ENCODE measurements at places on chromosomes 12 and 14.
A peak's percentile ranks its signal among the peaks of the same experiment; 100 is the strongest.

DNA sequence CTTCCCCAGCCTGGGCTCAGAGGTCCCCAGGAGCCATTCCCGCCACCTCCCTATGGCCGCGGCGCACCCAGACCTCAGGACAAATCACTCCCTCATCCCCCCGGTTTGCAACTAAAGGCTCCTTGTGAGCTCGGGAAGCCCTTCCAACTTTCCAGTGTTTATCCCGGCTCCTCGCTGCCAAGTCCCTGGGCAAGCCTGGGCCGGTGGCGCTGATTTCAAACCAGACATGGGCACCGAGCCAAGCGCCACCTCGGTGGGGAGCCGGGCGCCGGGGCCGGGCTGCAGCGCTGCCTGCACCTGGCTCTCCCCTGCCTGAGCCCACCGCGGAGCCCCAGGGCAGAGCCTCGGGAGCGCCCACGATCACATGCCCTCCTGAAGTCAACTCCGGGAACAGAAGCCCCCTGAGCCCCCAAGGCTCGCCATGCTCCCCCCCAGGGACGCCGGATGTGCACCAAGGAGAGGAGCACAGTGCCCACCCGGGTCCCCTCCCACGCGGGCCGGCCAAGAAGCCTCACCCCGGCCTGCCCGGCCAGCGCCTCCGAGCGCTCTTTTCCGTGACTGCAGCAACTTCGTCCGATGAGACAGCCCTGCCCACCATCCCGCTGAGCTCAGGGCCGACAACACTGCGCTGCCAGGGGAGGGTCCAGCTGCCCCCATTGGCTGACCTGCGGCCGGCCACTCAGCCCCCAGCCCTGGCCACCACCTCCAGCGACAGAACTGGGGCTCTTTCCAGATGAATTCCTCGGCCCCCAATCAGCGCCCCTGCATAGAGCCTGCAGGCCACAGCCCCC is 50.0 kb downstream of the NCOR2 start:
- peak; percentile 85 for DNase-seq

- DNase-seq = no peak
These were observed 9.8 kb upstream of the RPH3A start for GRCh38 chr12:112781767-112782166.

- DNase-seq = no peak
These were observed 5.9 kb downstream of the RASSF3 start for GRCh38 chr12:64616201-64616600.

- no peak for DNase-seq
These were observed 53.5 kb downstream of the PPP1R12A start for GRCh38 chr12:79881351-79881750.

DNA sequence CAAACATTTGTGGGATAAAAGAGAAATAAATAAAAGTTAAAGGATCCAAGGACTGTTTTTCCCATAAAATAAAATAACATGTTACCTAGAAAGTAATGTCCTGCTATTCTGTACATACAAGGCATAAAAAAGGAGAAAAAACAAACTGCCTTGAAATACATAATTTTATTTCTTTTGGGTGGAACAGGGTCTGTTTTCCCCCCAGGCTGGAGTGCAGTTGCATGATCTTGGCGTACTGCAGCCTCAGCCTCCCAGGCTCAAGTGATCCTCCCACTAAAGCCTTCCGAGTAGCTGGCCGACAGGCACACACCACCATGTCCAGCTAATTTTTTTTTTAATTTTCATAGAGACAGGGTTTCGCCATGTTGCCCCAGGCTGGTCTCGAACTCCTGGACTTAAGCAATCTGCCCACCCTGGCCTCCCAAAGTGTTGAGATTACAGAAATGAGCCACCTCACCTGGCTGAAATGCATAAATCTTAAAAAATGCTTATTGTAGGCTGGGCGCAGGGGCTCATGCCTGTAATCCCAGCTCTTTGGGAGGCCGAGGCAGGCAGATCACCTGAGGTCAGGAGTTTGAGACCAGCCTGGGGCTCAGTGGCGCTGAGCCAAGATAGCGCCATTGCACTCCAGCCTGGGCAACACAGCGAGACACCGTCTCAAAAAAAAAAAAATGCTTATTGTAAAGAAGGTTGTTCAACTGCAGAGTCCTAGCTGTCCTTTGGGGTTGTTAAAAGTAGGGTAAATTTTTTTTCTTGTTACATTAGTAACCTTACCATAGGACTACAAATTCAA is 4.1 kb upstream of the TUBA1C start:
- no peak for DNase-seq
